ENCODE measurements at places on chromosomes 1 and 21.
A peak's percentile ranks its signal among the peaks of the same experiment; 100 is the strongest.

DNA sequence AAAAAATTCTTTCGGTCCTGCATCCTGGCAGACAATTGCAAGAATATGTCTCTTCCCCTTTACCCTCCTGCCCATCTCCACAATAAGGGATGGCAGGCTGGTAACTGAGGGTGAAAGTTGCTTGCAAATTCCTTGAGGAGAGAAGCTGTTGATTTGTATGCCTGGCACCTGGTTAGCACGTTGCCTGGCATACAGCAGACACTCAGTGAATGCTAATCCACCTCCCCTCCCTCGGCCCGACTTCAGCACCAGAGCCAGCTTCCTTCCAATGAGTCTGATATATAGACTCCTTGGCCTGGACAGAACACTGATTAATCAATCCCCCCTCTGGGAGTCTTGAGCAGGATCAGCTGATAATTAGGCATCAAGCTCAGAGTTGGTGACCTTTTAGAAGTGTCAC, 39.1 kb downstream of the KCNC4 start:
- H3K4me1 ChIP-seq: 0 out of 2 replicates have a peak, but pooled peaks cover 2% of the 10 kb centered on the region
- no peak overlapping the region for H3K27ac ChIP-seq
- no peaks in the 10 kb centered on the region for H3K27me3 ChIP-seq
- H3K4me3 ChIP-seq: no peak overlapping the region

DNA sequence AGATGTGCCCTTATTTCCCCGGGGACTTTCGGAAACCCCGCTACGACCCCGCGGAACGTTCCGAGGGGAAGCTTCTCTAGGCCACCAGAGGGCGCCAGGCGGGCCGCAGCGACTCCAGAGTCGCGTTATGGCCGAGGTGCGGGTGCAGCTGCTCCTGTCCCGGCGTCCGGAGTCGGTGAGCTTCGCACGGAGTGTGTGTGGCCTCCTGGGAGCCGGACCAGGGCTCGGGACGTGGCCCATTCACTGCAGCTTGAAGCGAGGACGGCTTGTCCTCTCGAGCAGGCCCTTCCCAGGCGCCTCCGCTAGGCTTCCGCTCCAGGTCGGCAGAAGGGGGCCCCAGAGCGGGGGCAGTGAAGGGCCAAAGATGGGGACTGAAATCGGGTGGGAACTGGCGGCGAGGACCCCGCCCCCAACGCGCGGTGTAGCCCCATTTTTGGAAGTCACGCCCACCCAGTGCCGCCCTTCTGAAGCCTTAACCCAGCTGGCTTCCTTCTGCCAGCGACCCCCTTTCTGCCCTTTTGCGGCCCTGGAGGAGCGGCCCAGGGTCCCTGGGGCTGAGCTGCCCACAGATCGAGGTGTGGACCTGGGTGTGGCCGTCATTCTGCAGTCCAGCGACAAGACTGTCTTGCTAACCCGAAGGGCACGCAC, at the start of gene NUDT17:
TSS of gene NUDT17 (plus strand) at position 117 of the 648 bp plus-strand sequence. CDS start at position 128, 11 bp downstream.
- H3K36me3 ChIP-seq: peaks cover 3% of the 10 kb centered on the region
- peaks cover 14% of the 10 kb centered on the region for H3K4me1 ChIP-seq

DNA sequence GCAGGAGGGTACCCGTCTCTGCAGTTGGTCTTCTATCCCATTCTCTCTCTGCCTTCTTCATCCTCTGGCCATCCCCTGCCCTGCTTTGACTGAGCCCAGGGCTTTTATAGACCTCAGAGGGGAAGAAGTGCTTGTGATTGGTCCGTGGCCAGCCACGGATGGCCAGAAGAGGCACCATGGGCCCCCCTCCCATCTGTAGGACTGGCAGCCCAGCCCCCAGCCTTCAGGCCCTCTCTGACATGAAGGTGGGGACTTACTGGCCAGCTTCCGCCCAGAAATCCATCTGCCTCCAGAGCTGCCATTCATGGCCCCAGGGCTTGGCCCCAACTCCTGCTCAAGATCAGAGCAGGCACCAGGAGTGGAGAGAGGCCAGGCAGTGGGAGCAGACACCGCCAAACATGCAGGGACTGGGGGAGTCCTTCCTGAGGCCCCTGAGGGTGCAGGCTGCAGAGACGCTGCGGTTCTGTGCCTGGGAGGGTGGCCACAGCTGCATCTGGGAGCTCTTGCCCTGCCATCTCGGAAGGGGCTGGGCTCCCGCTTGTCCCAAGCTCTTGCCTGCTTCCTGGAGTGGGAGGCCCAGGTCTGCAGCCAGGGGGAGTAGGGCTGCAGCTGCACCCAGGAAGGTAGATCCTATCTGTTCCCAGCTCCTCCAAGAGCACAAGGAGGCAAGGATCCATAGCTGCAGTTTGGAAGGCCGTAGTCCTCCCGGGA, 698.6 kb upstream of the B3GALT2 start:
- no peak for DNase-seq
- no peak overlapping the region for H3K4me3 ChIP-seq
- no peak overlapping the region for H3K27ac ChIP-seq
- no peaks in the 10 kb centered on the region for H3K27me3 ChIP-seq
- no peaks in the 10 kb centered on the region for H3K36me3 ChIP-seq

DNA sequence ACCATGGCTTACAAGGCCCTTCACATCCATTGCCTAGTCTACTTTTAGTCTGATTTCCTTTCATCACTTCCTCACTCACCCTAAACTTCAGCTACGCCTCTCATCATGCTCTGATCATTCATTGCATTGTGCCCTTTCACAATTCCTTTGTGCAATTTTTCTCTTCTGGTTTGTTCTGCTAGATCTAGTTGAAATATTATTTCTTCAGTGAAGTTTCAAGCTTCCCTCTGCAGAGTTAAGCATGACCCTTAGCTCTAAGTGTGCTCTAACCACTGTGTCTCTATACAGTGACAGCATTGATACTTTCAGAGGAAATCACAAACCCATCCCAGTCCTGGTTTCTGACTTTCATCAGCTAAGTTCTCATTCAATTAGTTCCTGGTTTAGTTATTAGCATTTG, 166.1 kb downstream of the PLA2G4A start:
- H3K4me3 ChIP-seq: no peak overlapping the region
- no peak for DNase-seq

DNA sequence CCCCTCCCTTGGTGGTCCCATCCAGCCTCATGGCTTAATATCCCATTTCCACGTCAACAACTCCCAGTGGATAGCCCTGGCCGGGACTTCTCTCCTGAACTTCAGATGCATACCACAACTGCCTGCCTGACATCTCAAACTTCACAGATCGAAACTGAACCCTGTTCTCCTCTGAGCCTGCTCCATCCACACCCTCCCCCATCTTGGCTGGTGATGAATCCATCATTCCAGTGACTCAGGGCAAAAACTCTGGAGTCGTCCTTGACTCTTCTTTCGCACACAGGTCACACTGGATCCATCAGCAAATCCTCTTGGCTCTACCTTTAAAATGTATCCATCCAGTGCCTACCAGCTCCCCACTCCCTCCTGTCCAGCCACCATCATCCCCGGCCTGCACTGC, 3.9 kb downstream of the TAS1R2 start:
- H3K27ac ChIP-seq: no peak overlapping the region
- no peak overlapping the region for H3K4me3 ChIP-seq
- no peaks in the 10 kb centered on the region for H3K36me3 ChIP-seq
- peaks cover 93% of the 10 kb centered on the region for H3K27me3 ChIP-seq

GRCh38 chr1:22654692-22655091, 1.7 kb downstream of the C1QB start:
- no peak overlapping the region for H3K4me3 ChIP-seq
- DNase-seq: no peak
- H3K4me1 ChIP-seq: no peaks in the 10 kb centered on the region
- no peaks in the 10 kb centered on the region for H3K36me3 ChIP-seq

DNA sequence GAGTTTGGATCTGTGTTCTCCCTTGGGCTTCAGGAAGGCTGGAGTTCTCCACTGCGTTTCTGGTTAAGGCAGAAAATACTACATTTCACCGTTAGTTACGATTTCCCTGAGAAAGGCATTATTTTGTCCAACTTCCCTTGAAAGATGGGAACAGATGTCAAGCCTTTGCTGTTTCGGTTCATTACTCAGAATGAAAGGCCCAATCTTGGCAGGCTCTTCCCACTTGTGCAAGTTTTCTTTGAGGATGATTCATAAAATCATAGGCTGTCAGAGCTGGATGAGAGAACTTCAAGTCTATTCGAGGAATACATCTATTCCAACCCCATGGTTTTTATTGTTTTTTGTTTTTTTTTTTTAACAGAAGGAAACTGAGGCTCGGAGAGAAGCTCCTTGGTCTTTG, 205.2 kb downstream of the GRIK3 start:
- H3K4me3 ChIP-seq: no peak overlapping the region
- H3K27me3 ChIP-seq: peaks cover 99% of the 10 kb centered on the region
- no peaks in the 10 kb centered on the region for H3K36me3 ChIP-seq
- no peak for DNase-seq

GRCh38 chr1:67977756-67978155, 72.7 kb downstream of the DIRAS3 start:
- H3K4me1 ChIP-seq: no peaks in the 10 kb centered on the region
- H3K4me3 ChIP-seq: no peak overlapping the region
- DNase-seq: no peak
- H3K27ac ChIP-seq: no peak overlapping the region

GRCh38 chr1:55015731-55016620, 17.2 kb downstream of the BSND start:
- H3K27me3 ChIP-seq: no peaks in the 10 kb centered on the region
- H3K4me1 ChIP-seq: no peaks in the 10 kb centered on the region
- no peak for DNase-seq
- no peaks in the 10 kb centered on the region for H3K36me3 ChIP-seq
- no peak overlapping the region for H3K27ac ChIP-seq

- no peaks in the 10 kb centered on the region for H3K4me1 ChIP-seq
- no peak overlapping the region for H3K4me3 ChIP-seq
- H3K27ac ChIP-seq: no peak overlapping the region
- no peak for DNase-seq
- no peaks in the 10 kb centered on the region for H3K27me3 ChIP-seq
Measured at GRCh38 chr1:230790026-230790425, 42.8 kb downstream of the CAPN9 start.

DNA sequence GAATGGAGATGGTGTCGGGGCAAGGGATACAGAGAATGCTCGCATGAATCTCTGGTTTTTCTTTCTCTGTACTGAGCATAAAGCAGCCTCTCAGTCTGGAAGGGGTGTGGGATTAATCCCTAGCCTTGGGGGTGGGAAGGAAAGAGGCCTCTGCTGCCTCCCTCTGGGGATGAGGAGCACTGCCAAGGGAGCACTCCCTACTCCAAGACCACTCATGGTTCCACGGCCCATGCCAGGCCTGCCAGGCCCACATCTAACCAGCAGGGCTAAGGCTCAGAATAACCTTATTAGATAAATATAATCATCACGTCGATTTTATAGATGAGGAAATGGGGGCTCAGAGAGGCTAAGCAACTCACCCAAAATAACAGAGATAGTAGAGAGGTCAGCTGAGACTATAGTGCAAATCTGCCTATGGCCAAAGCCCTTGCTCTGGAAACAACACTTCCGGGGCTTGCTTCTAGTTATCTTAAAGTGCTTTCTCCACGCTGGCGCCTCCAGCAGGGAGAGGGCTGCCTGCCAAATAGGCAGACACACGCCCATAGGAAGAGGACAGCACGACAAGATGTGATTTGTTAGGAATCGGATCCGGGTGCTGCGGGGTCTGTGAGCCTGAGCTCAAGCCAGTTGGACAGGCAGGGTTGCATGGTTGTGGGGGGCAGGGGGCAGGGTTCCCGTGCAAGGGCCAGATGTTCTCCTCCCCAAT, 522 bp downstream of the TEX35 start:
- no peak overlapping the region for H3K4me3 ChIP-seq
- H3K36me3 ChIP-seq: no peaks in the 10 kb centered on the region
- DNase-seq: no peak
- H3K27ac ChIP-seq: no peak overlapping the region

DNA sequence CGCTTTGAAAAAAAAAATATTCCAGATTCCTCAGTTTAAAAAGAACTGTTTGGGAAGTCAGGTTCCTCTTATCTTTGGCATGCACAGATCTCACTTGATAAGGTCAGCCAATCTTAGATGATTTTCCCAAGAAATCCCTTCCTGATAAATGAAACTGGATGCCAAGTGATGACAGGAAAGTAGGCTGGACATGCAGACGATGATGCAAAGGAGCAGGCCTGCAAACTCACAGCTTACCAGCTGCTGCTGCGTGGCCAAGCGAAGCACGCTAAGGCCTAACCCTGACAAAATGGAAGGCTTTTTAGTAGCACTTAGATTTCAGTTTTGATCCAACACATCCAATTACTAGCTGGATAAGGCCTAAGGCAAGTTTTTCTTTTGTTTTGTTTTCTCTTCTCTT, 10.1 kb downstream of the TADA1 start:
- H3K27ac ChIP-seq: no peak overlapping the region
- peaks cover 20% of the 10 kb centered on the region for H3K36me3 ChIP-seq
- no peak overlapping the region for H3K4me3 ChIP-seq
- no peak for DNase-seq
- peaks cover 6% of the 10 kb centered on the region for H3K4me1 ChIP-seq
- no peaks in the 10 kb centered on the region for H3K27me3 ChIP-seq

- H3K27ac ChIP-seq: no peak overlapping the region
- peaks cover 37% of the 10 kb centered on the region for H3K27me3 ChIP-seq
- H3K36me3 ChIP-seq: no peaks in the 10 kb centered on the region
- DNase-seq: no peak
- H3K4me3 ChIP-seq: peak overlapping the region; percentile 64
Measured at GRCh38 chr1:202811296-202812175, 782 bp downstream of the PCAT6 start.

GRCh38 chr1:221188458-221188857, 309.2 kb downstream of the HLX start:
- DNase-seq: no peak
- no peaks in the 10 kb centered on the region for H3K36me3 ChIP-seq
- H3K4me1 ChIP-seq: no peaks in the 10 kb centered on the region
- H3K27ac ChIP-seq: no peak overlapping the region
- no peaks in the 10 kb centered on the region for H3K27me3 ChIP-seq

DNA sequence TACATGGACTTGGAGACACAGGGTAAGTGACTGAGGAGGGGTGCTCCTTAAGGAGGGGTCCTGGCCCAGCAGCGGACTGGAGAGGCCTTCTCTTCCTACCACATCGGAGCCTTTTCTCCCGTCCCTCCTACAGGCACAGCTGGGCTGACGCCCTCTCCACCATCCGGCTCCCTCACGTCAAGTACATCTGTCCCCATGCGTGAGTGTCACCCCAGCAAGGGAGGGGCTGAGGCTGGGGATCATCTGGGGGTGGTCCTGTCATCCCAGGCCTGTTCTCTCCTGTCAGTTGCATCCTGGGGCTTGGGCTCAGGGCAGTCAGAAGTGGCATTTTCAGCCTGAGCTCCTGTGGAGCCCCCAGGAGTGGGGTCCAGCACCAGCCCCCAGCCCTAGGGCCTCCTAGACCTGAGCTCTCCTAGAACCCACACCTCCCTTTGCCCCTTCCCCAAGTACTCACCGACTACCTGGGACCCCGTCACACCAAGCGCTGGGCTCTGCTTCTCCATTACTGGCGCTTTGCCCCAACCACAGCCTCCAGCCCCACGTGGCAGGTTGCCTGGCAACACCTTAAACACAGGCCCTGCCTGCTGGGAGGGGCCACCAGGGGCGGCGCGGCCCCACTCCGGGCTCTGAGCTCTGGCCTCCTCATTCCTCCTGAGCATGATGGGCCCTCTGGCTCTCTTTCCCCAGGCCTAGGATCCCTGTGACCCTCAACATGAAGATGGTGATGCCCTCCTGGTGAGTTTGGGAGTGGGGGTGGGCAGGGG, 2.3 kb downstream of the LYPLA2 start:
- H3K27ac ChIP-seq: no peak overlapping the region
- peaks cover 7% of the 10 kb centered on the region for H3K4me1 ChIP-seq
- DNase-seq: no peak
- H3K27me3 ChIP-seq: no peaks in the 10 kb centered on the region

GRCh38 chr1:29685387-29685786, 449.1 kb downstream of the PTPRU start:
- H3K4me3 ChIP-seq: no peak overlapping the region
- no peak for DNase-seq
- no peak overlapping the region for H3K27ac ChIP-seq
- peaks cover 81% of the 10 kb centered on the region for H3K27me3 ChIP-seq
